Effector memory CD8-positive, alpha-beta T cell (primary cell): ENCODE measurements at places on chromosomes 13 and 19.

DNA sequence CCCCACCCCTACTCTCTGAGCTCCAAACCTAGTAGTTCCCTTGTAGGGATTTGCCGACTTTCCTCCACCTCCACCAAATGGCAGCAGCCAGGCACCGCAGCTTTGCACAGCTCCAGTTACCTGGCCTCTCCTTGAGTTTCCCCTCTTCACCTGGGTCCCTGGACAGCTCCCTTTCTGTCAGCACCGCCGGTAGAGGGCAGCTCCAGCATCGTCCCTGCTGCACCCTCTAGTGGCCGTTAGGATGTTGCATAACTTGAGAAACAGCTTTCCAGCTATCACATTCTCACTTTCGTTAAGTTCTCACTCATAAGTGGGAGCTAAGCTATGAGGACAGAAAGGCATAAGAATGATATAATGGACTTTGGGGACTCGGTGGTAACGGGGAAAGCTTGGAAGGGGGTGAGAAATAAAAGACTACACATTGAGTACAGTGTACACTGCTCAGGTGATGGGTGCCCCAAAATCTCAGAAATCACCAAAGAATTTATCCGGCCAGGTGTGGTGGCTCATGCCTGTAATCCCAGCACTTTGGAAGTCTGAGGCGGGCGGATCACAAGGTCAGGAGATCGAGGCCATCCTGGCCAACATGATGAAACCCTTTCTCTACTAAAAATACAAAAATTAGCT is 60.4 kb upstream of the OLFM4 start:
- peaks cover 6% of the 10 kb centered on the region for H3K27me3 ChIP-seq
- H3K36me3 ChIP-seq = no peaks in the 10 kb centered on the region
- H3K4me1 ChIP-seq = no peaks in the 10 kb centered on the region
- DNase-seq = peak; percentile 44
- H3K27ac ChIP-seq = no peak overlapping the region

DNA sequence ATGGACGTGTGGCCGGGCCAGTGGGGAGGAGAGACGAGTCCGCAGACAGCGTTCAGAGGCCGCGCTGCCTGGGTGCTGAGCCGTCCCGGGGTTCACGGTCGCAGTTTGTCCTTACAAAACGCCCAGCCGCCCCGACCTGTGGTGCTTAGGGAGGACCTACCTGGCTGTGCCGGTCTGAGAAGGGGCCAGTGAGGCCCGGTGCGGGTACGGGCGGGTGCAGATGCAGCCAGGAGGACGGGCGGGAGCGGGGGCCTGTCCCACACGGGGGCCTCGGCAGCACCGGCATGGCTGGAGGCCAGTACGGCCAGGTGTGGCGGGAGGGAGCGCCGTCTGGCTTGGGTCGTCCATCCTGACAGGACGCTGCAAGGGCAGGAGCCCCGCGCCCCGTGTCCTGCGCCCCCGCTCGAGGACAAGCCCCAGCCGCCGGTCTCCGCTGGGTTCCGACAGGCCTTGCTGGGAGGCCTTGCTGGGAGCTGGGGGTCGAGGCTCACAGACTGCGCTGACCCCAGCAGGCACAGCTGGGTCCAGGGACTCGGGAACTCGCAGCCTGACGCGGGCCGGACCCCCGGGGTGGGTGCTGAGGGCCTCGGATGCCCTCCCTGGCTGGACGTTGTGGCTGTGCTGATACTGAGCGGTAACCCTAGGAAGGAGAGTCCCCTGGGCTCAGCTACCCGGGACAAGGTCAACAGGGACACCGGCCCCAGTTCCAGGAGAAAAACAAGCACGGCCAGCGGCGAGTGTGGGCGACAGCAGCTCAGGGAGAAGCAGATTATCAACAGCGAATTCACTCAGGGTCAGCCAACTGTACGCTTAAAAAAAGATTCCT is 5.3 kb upstream of the PROZ start:
- H3K4me3 ChIP-seq = peak overlapping the region; percentile 75
- peaks cover 14% of the 10 kb centered on the region for H3K4me1 ChIP-seq
- peak overlapping the region; percentile 71 for H3K27ac ChIP-seq
- peaks cover 22% of the 10 kb centered on the region for H3K36me3 ChIP-seq

- no peak for DNase-seq
- no peaks in the 10 kb centered on the region for H3K36me3 ChIP-seq
- no peaks in the 10 kb centered on the region for H3K27me3 ChIP-seq
- no peak overlapping the region for H3K4me3 ChIP-seq
- H3K4me1 ChIP-seq = no peaks in the 10 kb centered on the region
These were observed 435.1 kb downstream of the EFNB2 start for GRCh38 chr13:106100171-106100919.

DNA sequence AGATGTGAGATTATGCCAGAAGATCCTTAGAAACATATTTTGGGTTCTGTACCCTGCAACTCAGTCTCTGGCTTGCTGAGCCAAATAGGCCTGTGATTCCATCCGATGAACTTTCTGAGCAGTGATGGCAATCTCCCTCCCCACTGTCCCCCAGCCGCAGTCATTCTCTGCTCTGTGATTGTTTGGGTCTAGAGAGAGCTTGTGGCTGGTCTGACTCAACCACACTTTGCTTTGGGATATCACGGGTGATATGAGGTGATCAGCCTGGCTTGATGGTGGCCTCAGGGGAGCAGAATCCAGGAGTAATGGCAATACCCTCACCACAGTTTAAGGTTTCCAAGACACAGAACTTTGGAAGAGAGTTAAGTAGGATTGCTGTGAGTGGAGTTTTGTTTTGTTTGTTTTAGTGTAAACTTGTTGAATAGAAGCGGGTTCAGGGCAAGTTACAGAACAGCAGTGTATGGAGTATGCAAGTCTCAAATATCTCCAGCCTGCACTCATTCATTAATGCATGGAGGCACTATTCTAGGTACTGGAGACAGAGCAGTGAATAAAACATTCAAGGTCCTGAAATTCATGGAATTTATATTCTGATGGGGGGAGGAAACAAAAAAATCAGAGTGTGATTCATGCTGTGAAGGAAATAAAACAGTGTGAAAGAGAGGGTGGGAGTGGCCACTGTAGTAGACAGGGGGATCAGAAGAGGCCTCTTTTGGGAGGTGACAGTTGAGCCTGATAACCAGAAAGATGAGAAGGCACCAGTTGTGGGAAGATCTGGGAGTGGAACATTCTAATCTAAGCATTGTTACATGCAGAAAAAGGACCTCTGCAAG is 5.3 kb downstream of the SAMD4B start:
- peak overlapping the region; percentile 15 for H3K27ac ChIP-seq
- no peaks in the 10 kb centered on the region for H3K27me3 ChIP-seq

GRCh38 chr13:52644108-52644507 is 1.9 kb downstream of the HNRNPA1L2 start:
- H3K36me3 ChIP-seq = peaks cover 8% of the 10 kb centered on the region
- H3K27ac ChIP-seq = no peak overlapping the region
- no peak for DNase-seq
- H3K27me3 ChIP-seq = no peaks in the 10 kb centered on the region
- H3K4me1 ChIP-seq = peaks cover 3% of the 10 kb centered on the region

- H3K4me1 ChIP-seq = peaks cover 19% of the 10 kb centered on the region
- H3K36me3 ChIP-seq = peaks cover 16% of the 10 kb centered on the region
These were observed 127.0 kb downstream of the IER2 start for GRCh38 chr19:13277104-13277809.

DNA sequence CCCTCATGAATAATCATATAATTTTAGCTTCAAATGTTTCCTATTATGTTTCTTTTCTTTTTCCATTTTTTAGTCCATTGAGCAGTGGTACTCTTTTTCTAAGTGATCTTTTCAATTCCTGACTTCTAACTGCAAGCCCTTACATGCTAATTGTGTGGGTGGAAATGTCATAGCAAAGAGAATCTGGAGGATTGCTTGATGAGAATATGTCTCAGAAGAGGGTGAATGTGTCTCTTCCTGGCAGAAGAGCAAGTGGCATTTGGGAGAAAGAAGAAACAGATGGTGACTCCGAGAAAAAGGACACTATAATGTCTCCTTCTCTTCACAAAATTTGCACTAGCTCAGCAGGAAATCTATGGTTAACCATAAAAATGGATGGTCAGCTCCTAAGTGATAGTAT is 2320.0 kb downstream of the PCDH9 start:
- no peaks in the 10 kb centered on the region for H3K27me3 ChIP-seq
- no peaks in the 10 kb centered on the region for H3K4me1 ChIP-seq
- H3K36me3 ChIP-seq = no peaks in the 10 kb centered on the region
- H3K27ac ChIP-seq = no peak overlapping the region

DNA sequence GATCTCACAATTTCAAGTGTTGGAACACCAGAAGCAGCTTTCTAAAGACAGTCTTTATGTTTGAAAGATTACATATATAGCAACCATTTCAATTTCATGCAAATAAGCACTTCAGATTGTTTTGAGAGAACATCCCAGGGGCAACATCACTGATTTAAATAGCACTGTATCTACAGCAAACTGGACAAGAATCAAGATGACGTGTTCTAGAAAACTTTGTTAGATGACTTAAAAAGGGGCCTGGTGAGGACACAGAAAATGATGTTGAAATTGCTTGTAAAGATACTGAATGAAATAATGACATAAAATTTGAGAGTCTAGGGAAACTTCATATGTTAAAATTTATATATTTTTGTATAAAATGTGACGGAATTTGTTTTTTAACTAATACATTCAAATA is 277.1 kb downstream of the KLF12 start:
- H3K27me3 ChIP-seq = no peaks in the 10 kb centered on the region
- peaks cover 6% of the 10 kb centered on the region for H3K36me3 ChIP-seq
- no peak overlapping the region for H3K4me3 ChIP-seq
- H3K4me1 ChIP-seq = peaks cover 15% of the 10 kb centered on the region
- no peak overlapping the region for H3K27ac ChIP-seq
- DNase-seq = no peak

GRCh38 chr13:72462726-72463125 is 264.7 kb downstream of the MZT1 start:
- no peak for DNase-seq
- no peaks in the 10 kb centered on the region for H3K36me3 ChIP-seq
- no peak overlapping the region for H3K4me3 ChIP-seq
- no peaks in the 10 kb centered on the region for H3K27me3 ChIP-seq

GRCh38 chr13:46079770-46080169 is 25.1 kb downstream of the CPB2 start:
- H3K4me1 ChIP-seq = peaks cover 9% of the 10 kb centered on the region
- no peak for DNase-seq
- H3K4me3 ChIP-seq = no peak overlapping the region
- H3K27me3 ChIP-seq = no peaks in the 10 kb centered on the region
- peak overlapping the region; percentile 85 for H3K27ac ChIP-seq

DNA sequence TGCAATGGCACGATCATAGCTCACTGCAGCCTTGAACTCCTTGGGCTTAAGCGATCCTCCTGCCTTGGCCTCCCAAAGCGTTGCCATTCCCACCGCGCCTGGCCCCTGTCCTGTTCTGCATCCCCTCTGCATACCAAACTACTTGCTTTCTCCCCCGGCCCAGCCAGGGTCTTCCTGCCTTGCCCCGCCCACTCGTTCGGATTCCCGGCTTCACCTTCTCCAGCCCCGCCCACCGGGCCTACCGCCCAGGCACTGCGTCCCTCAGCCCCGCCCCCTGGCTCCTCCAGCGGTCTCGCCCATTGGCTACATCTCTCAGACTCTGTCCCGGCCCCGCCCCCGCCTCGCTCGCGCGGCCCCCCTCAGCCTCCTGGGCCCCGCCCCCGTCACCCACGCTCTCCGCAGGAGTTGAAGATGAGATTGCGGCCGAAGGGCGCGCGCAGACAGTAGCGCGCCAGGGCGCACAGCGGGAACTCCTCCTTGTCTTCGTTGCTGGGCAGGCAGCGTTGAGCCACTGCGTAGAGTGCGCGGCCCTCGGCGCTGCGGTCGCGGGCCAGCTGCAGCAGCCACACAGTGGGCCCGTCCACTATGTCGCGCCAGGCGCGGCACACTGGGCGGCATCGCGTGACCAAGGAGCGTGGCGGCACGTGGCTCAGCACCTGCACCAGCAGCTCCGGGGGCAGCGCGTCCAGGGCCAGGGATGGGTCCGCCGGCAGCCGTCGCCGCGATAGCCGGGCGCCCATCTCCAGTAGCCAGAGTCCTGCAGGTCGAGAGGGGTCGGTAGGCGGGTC is 19.0 kb downstream of the MRPS12 start:
- DNase-seq = peak; percentile 59
- H3K27me3 ChIP-seq = peaks cover 25% of the 10 kb centered on the region
- H3K4me1 ChIP-seq = peaks cover 13% of the 10 kb centered on the region
- no peak overlapping the region for H3K27ac ChIP-seq

DNA sequence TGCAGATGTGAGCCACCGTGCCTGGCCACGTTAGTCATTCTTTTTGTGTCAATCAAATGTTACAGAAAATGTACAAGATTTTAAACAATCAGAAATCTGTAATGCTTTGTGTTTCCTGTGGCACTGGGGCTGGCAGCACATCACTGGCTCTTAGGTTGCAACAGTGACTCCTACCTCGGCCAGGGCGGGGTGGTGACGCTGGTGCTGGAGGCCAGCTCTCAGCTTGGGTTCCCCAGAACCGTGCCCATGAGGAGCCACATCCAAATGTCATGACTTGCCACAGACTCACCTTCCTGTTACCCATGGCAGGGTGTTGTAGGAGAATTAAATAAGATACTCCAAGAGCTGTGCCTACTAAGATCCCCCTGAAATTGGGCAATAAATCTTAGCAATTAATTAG is 161.7 kb downstream of the TEX29 start:
- H3K4me3 ChIP-seq = no peak overlapping the region
- no peaks in the 10 kb centered on the region for H3K4me1 ChIP-seq
- H3K27me3 ChIP-seq = peaks cover 8% of the 10 kb centered on the region
- no peaks in the 10 kb centered on the region for H3K36me3 ChIP-seq
- DNase-seq = no peak

DNA sequence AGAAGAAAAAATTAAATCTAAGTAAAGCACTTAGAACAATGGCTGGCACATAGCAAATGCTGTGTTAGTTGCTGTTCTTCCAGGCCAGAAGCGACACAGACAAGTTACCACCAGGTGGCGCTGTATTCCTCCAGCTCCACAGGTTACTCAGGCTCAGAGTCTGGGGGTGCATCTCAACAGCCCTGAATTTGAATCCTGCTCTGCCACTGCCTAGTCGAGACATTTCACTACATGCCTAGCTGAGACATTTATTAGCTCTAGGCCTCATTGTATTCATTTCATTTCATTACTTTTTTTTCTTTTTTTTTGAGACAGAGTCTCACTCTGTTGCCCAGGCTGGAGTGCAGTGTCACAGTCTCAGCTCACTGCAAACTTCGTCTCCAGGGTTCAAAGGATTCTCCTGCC is 16.4 kb upstream of the CYP2B6 start:
- H3K27me3 ChIP-seq = peaks cover 8% of the 10 kb centered on the region
- H3K4me3 ChIP-seq = no peak overlapping the region
- H3K4me1 ChIP-seq = peaks cover 23% of the 10 kb centered on the region
- H3K36me3 ChIP-seq = peaks cover 4% of the 10 kb centered on the region
- peak; percentile 77 for DNase-seq

DNA sequence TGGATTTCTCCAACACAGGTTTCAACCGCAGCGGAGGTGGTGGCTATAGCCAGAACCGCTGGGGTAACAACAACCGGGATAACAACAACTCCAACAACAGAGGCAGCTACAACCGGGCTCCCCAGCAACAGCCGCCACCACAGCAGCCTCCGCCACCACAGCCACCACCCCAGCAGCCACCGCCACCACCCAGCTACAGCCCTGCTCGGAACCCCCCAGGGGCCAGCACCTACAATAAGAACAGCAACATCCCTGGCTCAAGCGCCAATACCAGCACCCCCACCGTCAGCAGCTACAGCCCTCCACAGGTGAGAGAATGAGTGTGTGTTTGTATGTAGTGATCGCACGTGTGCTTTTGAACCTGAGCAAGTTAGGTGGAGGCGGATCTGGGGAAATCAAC is 6.0 kb upstream of the CCDC97 start:
- H3K27ac ChIP-seq = peak overlapping the region; percentile 98
- peak; percentile 50 for DNase-seq
- peaks cover 84% of the 10 kb centered on the region for H3K4me1 ChIP-seq
- peak overlapping the region; percentile 83 for H3K4me3 ChIP-seq
- no peaks in the 10 kb centered on the region for H3K27me3 ChIP-seq
- H3K36me3 ChIP-seq = peaks cover 98% of the 10 kb centered on the region
